RWPE1 (cell line): ENCODE measurements at places on chromosomes 5 and 9.

DNA sequence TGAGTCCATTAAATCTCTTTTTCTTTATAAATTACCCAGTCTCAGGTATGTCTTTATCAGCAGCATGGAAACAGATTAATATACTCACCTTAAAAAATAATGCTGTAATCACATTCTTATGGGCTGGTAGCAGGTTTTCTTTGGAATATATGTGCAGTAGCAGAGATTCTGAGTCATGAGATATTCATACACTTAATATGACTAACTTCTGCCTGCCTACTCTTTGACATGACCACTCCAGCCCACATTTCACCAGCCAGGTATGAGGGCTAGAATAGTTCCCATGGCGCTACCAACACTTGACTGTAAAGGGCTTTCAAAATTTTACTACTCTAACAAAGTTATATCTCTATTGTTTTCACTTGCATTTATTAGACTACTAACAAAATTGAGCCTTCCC is 74.1 kb upstream of the GHR start:
- DNase-seq = peak; percentile 6

DNA sequence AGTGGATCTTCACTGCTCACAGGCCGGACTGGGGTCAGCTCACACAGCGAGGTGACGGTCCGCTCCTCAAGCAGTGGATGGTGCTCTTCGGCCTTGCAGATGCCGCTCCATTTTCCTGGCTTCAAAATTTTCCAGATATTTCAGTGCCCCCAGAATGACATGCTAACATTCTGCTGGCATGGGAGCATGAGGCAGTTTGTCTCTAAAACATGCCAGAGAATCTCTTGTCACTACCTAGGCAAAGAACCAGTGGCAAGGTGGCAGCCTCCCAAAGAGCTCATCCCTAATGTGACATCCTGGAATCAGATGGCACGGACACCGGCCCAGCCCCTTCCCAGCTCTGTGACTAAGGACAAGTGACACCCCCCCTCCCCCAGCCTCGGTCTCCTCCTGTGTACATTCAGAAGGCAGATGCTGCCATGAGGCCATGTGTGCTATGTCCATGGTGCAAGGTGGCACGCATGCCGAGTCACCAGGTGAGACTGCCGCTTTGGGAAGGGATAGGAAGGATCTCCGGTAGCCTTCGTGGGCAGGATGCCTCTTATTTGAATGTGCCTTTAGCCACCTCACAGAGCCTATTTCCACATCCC is 2.7 kb downstream of the S1PR3 start:
- DNase-seq = no peak

- no peak for DNase-seq
Measured at GRCh38 chr5:43729846-43730478, 127.0 kb downstream of the NNT start.

- DNase-seq = no peak
Measured at GRCh38 chr5:73136055-73136562, 15.7 kb downstream of the TMEM171 start.

DNA sequence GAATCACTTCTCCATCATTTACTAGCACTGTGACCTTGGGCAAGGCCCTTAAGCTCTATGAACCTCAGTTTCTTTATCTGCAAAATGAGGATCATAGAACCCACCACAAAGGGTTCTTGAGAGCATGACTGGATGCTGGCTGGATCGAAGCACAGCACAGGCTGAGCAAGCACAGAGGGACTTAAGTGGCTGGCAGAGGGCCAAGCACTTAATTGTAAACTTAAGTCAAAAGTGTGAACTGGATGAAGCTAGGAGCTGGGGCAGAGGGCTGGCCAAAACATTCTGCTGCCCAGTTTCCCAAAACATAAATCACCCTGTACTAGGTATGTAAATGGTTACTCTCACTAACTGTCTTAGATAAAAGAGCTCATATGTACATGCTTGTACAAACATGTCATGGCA is 112.3 kb upstream of the WWC1 start:
- no peak for DNase-seq

DNA sequence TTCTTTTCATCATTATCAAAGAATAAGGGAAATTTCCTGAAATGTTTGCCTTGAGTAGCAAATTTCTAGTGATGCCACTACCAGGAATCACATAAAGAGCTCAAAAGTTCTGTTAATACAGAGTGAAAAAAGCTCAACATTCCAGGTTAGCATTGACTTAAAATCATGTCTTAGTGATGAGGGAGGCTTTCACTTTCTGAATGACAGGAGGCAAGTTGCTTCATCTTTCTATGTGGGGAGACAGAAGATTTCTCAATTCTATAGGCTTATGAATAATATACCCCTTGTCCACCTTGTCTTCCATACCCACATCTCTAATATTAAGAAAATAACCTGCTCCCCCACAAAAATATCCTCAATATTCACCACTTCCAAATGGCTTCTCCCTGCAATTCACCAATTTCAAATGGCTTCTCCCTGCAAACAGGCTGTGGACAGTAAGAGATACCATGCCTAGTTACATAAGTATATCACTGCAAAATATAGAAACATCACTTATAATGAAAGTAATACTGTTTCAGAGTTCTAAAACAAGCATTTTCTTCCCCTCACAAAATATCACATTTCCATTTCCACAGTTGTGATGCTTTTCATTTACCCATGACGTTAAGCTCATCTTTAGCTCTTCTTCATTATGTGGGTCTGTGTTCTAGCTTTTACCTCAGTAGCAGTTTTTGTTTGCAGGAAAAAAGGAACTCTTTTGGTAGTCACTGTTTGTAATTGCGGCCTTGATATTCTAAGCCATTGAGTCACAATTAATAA is 2.2 kb upstream of the JAK2 start:
- no peak for DNase-seq

- peak; percentile 29 for DNase-seq
Measured at GRCh38 chr5:31581498-31582099, 49.5 kb downstream of the C5orf22 start.

DNA sequence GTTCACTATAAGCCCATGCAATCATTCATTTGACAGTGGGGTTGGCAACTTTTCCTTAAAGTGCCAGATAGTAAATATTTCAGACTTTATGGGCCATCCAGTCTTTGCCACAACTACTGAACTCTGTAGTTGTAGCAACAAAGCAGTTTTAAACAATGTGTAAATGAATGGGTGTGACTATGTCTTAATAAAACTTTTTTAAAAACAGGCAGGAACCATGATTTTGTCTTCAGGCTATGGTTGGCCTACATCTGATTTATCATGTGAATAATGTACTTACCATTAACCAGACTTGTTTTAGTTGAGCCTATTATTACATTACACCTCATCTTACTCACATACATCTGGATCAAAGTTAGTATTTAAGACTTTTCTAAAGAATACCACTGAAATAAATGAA is 361.6 kb downstream of the GABRG2 start:
- DNase-seq = no peak
